ENCODE measurements at places on chromosomes 1 and 21.

GRCh38 chr1:166237675-166238074 lies 70.9 kb upstream of the FAM78B start:
- no peak for DNase-seq

DNA sequence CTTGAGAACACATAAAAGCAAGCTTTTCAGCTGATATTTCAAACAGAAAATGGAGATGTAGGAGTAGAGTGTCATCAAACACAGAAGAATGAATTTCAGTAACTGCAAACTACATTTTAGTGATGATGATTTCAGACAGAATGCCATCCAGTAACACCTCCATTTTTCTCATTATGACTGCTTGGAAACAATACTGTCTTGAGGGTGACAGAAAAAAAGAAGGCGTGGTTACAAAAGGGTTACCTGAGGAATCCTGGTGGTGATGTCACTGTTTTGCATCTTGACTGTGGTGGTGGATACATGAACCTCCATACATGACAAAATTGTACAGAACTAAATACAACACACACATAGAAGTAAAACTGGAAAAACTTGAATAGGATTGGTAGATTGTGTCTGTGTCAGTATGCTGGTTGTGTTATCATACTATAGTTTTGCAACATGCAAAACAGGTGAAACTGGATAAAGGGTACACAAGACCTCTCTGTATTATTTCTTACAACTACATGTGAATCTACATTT lies 375.9 kb downstream of the PTBP2 start:
- DNase-seq = no peak

- no peak for DNase-seq
These were observed 24.4 kb downstream of the MCOLN2 start for GRCh38 chr1:84972377-84972987.

DNA sequence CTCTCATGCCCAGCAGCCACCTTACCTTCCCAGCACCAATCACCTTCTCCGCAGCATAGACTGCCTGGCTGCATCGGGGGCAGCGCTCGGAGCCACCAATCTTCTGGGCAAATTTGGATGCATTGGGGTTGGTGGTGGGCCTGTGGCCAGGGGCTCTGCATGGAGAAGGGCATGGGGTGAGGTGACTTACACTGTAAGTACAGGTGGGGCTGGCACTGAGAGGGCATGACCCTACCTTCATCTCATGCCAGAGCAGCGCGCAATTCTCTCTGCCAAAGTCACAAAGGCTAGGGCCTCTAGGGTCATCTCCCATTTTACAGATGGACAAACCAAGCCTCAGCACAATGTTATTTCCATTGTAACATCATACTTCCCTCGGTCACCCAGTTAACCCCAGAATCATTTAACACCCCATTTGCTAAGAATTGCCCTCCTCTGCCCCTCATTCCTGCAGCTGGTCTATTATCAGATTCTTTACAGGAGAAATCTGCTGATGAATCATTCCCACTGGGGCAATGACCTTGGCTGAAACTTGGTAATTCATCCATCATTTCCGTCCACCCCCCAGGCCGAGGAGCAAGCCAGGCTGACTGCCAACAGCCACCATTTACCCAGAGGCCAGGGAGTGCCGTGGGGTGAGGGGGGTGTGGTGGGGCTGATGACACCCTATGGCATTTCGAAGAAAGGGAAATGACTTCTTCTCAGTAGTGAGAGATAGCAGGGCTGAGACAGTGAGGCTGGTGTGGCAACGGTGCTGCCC lies 17.9 kb downstream of the CSRP1 start:
- peak; percentile 93 for DNase-seq

DNA sequence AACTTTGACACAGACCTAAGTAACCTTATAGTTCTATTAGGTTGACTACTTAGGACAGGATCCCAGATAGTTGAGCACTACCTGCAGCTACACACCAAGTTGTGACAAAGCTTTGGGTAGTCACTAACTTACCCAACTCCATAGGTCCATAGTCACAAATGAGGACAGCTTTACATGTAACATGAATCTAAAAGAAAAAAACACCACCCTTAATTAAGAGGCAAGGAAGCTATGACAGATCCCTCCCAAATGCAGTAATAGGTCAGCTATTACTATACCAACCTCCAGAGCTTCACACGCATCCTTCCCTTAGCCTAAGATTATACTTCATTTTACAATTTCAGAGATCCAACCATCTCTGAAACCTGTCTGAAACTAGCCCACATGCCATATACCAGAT lies 12.7 kb upstream of the RAB42 start:
- no peak for DNase-seq

GRCh38 chr1:227549892-227550291 lies 13.5 kb upstream of the ZNF678 start:
- DNase-seq = no peak

DNA sequence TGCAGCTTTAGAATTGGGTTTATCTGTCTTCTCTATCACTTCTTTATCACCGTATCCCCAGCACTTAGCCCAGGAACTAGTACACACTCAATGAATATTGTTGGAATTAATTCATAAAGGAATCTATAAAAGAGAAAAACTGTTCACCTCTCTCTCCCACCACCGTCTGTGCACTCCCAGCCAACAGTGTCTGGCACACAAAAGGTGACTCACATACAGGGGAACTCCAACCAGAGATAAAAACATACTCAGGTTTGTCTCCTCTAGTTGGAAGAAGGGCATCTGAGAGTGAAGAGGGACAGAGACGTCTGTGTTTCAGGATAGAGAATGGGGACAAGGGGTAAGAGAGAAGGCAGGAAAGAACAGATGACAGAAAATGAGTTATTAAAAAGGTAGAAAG lies 10.0 kb downstream of the ITLN1 start:
- no peak for DNase-seq

- DNase-seq = no peak
These were observed 369.6 kb upstream of the USP24 start for GRCh38 chr1:55584526-55585401.

- no peak for DNase-seq
These were observed 156.7 kb upstream of the CSF3R start for GRCh38 chr1:36639461-36639860.

All from H54 (cell line).